Activated CD4-positive, alpha-beta T cell treated with anti-CD3 and anti-CD28 coated beads for 1 hour (primary cell): ENCODE measurements at places on chromosomes 5 and 9.

- DNase-seq: no peak
These were observed 306.4 kb upstream of the PANK3 start for GRCh38 chr5:168885324-168886120.

GRCh38 chr9:125883565-125884217, 136.5 kb downstream of the PBX3 start:
- no peak for DNase-seq

DNA sequence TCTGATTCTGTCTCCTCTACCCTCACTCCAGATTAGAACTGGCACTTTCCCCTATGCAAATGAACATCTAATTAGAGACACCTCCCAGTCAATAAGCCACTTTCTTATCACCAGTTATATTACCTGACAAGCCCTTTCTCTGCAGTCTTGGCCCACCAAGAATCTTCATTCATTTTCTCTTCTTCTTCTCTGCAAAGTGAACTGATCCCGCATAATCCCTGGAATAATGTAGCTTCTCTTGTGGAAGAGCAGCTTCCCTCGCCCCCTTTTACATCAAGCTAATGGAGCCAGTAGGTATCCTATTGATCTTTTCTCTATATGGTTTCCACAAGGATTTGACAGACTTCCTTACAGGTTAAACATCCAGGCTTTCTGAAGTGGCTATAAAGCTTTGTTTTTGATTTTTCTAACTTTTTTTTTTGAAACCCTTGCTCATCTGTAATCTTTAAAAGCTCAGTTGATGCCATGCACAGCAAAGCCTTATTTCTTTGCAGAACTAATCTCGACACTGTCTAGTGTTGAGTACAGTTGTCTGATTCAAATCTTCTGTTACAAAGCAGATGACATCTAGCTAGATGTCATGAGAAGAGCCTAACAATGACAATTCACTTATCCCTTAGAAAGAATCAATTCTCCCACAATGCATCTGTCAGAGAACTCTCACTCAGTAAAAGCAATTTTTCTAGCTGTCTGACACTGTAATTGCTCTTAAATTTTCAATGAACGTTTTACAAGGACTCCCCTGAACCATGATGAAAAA, 281.4 kb downstream of the ISL1 start:
- no peak for DNase-seq

- no peak for DNase-seq
These were observed 62.9 kb downstream of the SMIM23 start for GRCh38 chr5:171848486-171848885.

DNA sequence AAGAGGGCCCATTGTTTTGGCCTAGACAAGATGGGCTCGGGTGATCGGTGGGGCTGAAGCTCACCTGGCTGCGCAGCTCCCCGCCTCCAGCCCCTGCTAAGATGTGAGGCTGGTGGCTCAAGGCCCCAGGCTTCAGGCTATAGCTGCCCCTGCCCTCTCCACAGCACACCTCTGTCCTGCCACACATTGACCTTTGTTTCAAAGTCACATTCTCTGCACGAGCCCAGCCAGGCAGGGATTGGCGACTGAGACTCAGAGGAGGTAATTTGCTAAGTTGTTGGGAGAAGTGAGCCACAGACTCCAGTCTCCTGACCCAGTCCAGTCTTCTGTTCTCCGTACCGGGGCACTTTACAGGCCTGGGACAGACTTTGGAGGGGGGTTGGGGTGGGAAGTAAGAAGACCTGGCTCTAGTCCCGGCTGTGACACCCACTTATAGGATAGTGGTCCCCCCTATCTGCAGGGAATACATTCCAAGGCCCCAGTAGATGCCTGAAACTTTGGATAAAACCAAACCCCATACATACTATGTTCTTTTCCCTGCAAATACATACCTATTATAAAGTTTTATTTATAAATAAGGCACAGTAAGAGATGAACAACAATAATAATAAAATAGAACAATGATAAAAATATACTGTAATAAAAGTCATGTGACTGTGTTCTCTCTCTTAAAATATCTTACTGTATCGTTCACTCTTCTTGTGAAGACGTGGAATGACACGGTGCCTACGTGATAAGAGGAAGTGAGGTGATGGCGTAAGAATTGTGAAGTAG, 13.3 kb downstream of the PDGFRB start:
- no peak for DNase-seq

GRCh38 chr5:61536922-61537321, 204.9 kb downstream of the ZSWIM6 start:
- DNase-seq: no peak

- DNase-seq: no peak
These were observed 137.6 kb downstream of the MRPL36 start for GRCh38 chr5:1661831-1662558.

DNA sequence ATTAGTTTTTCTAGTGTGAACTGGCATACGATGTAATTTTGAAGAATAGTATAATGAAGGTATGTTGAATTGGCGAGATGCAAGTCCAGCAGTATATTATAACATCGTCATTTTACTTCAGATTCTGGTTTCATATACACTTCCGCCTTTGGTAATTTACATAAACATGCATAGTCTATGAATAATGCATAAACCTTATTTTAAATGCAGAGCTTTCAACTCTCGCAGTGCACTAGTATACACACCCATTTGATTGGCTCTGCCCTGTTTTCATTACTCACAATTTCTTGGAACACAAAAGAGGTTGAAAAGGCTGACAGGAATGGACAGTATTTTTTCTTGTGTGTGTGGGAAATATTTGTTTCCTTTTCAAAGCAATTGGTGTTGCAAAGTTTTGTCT, 128.9 kb upstream of the CCNH start:
- no peak for DNase-seq

- no peak for DNase-seq
These were observed 40.8 kb upstream of the LARP1 start for GRCh38 chr5:154714266-154714986.

- no peak for DNase-seq
These were observed 493.3 kb downstream of the PRELID2 start for GRCh38 chr5:145341842-145342241.

GRCh38 chr5:67792891-67793290, 422.7 kb upstream of the PIK3R1 start:
- no peak for DNase-seq

DNA sequence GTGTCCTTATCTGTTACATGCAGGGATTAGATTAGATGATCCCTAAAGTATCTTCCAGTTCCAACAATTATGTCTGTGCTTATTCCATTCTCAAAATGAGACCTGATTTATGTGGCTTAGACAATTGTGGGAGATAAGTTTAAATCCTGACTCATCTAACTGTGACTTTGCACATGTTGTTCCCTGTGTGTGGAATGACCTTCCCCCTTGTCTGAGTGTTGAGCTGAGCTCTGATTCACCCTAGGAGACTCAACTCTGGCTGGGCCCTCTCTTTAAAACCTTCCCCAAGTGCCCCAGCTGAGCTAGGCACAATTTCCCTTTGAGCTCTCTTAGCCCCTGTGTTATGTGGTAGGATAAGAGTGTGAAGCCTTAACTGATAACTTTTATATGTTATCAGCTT, 118.9 kb upstream of the ELL2 start:
- no peak for DNase-seq

GRCh38 chr9:36328798-36329411, 70.7 kb upstream of the GNE start:
- DNase-seq: no peak
